ENCODE measurements at places on chromosomes 7 and 10.

- no peak for DNase-seq
Observed at GRCh38 chr7:1459920-1460820, 900 bp upstream of the MICALL2 start.

- no peak for DNase-seq
Observed at GRCh38 chr7:32515890-32516550, 20.7 kb downstream of the AVL9 start.

- DNase-seq = no peak
Observed at GRCh38 chr7:33831389-33832141, 73.8 kb upstream of the BMPER start.

GRCh38 chr7:93226310-93226709 lies at the start of gene HEPACAM2:
Gene HEPACAM2 (minus strand): TSS chr7:93226469.
- DNase-seq = peak; percentile 97

DNA sequence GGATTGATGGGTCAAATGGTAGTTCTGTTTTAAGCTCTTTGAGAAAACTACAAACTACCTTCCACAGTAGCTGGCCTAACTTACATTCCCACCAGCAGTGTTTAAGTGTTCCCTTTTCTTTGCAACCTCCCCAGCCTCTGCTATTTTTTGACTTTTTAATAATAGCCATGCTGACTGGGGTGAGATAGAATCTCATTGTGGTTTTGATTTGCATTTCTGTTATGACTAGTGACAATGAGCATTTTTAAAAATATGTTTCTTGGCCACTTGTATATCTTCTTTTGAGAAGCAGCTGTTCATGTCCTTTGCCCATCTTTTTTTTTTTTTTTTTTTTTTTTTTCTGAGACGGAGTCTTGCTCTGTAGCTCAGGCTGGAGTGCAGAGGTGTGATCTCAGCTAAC lies 155.2 kb upstream of the BMPER start:
- no peak for DNase-seq

DNA sequence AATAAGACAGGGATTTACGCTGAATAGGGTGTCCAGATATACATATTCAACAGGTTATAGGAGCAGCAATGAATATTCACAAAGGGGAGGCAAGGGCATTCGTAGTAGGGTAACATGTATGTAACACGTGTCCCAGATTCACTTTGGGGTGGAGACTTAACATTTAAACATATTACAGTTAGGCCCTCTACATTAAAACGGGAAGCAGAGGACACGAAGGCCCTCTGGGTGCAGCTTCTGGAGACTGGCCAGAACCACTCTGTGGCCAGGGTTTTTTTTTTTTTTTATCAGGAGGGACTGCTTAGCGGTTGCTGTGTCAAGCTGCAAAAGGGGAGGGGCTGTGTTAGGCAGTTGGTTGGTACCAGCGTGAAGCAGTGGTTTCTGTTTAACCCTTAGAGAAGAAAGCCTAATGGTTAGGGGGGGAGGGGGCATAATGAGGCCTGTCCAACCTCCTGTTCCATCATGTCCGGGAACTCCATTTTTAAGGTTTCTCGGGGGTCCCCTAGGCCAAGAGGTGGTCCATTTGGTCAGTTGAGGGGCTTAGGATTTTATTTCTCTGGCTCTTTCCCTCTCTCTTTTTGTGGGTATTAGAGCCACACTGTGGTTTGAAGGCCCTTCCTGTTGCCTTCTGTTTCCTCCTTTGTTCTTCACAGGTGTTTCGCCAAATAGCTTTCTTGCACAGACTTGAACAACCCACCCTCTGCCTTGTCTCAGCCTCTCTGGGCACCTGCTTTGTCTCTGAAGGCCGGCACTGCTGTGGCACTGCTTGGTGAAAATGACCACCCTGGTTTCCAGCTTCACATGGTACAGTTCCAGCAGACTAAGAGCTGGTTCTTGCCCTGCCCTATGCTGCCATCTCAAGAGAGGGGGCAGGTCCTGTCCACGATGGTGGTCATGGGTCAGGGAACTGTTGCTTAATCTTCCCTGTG lies 26.4 kb downstream of the PRF1 start:
- no peak for DNase-seq
